ENCODE measurements at places on chromosomes 6 and 20.
A peak's percentile ranks its signal among the peaks of the same experiment; 100 is the strongest.

DNA sequence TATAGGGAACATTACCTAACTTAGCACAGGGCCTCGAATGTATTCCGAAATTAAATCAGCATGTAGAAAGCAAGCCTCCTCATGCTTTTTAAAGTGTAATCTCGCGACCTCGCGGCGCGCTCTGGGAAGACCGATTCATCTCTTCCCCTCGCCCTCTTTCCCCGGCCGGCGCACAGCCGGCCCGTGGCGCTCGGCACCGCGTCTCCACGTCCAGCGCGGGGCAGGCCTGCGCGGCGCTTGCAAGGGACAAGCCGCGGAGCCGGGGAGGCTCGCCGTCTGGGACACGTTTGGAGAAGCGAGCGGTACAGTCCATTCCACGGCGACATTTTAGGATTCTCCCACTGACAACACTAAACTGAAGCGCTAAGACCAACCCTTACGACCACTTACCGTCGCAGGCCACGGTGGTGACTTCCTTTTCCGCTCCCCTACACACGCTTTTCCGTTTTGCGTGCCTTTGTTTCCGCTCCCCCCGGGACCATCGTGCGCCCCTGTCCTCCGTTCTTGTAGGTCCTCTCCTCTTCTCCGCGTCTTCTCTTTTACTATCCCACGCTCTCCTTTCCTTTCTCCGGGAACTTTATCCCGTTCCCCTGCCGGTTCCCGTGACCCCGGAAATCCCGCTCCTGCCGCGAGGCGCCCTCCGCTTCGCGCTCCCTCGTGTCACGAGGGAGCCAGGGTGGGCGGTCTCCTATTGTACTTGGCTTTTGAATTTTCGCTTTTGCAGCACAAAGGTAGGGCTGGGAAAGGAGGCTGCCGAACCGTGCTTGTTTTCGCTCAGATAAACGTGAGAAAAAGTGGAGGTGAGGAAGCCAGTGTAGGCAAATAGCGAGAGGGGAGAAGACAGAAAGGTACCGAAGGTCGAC is at the start of gene ECHDC1:
Gene ECHDC1 (minus strand): TSS at position 664 of the 863 bp plus-strand sequence. CDS start 12,581 bp downstream, outside the sequence.
- peak; percentile 81 for DNase-seq

DNA sequence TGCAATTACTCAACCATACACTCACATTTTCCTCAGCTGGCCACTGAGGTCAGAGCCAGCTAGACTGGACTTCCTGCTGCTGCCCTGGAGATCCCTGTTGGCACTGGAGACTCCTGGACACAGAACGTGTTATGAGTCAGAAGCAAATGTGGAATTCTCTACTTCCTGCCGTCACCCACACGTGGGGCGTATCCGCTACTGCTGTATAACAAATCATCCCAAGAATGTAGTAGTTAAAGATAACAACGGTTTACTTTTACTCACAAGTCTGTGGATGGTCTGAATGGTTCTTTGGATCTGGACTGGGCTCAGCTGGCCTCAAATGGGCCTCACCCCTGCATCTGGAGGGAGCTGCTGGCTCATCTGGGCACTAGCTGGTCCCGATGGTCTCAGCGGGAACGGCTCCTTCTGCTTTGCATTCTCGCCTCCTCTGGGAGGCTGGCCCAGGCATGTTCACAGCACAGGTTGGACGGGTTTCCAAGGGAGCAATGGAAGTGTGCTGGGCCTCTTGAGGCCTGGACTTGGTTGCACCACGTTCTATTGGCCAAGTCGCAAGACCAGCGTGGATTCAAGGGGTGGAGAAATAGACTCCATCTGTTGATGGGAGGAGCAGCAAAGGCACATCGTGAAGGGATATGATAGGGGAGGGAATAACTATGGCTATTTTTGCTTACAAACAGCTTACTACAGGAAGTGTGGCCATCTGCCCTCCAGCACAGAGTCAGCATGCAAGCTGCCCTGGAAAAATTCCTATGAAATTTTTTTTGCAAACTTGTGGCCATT is 118.5 kb downstream of the SNX5 start:
- no peak for DNase-seq

DNA sequence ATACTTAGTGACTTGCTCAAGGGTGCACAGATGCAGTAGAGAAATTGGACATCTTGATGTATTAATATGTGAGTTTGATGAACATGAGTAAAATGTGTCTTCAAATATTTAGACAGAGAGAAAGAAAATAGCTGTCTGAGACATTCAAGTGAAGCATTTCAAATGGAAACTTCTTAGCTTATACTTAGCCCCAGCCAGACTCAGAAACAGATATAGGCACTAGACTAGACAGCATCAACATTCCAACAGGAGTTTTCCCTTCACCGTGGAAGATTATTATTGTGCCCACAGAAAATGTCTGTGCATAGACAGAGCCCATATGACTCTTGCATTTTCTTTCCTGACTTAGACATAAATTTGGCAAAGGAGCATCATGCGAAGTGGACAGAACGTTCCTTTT is 443.0 kb downstream of the PLCB1 start:
- no peak for DNase-seq

DNA sequence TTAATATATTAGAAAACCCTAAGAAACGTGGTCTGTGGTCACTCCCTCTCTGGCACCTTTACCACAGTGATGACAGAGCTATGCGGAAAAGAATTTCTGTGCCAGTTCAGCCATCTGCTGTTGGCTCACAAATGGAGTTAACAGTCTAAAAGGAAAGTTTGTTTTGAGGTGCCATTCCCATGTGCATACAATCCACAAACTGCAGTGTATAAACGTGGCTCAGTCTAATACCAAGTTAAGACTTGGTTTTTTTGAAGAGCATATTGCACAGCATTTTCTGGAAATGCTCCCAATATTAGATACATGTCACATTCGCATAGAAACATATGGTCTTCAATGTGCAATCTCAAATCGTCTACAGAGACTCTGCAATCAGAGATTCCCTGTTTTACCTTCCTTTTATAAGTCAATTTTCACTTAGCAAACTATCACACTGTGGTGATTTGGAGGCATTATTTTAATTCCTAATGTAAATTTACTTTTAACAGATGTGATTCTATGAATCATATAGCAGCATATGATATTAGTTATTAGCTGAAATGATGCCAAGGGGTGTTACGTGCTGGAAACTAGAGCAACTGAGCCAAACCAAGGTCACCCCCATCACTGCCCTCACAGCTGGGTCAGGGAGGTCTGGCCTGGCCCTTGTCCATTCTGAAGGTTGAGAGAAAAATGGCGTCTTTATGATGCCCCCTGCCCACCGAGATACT is 383.5 kb downstream of the PRKN start:
- no peak for DNase-seq

- no peak for DNase-seq
Observed at GRCh38 chr20:26167499-26167898, 470.8 kb upstream of the ZNF337 start.

GRCh38 chr20:5807431-5807830 is 57.2 kb downstream of the SHLD1 start:
- DNase-seq: no peak

DNA sequence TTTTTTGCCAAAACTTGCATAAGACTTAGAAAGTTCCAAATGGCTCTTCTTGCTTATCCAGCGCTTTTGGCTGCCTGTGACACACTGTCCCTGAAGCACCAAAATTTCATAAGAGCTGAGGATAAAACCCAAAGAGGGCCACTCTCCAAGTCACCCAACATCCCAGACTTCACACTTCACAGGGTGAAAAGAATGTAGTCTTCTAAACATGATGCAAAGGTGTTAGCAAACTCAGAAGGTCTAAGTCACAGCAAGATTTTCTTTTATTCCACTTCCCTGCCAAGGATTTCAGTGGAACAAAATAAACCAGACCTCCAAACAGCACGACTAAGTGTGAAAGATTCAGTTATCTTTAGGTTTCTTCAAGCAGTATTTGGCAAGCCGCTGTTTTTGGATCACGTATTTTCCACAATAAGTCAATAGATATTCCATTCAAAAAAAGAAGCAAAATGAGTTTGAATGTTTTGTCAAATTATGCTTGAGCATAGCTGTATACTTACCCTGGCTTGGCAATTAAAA is 44.6 kb upstream of the CD93 start:
- DNase-seq: no peak

- no peak for DNase-seq
Observed at GRCh38 chr6:93389192-93389591, 30.2 kb downstream of the EPHA7 start.

DNA sequence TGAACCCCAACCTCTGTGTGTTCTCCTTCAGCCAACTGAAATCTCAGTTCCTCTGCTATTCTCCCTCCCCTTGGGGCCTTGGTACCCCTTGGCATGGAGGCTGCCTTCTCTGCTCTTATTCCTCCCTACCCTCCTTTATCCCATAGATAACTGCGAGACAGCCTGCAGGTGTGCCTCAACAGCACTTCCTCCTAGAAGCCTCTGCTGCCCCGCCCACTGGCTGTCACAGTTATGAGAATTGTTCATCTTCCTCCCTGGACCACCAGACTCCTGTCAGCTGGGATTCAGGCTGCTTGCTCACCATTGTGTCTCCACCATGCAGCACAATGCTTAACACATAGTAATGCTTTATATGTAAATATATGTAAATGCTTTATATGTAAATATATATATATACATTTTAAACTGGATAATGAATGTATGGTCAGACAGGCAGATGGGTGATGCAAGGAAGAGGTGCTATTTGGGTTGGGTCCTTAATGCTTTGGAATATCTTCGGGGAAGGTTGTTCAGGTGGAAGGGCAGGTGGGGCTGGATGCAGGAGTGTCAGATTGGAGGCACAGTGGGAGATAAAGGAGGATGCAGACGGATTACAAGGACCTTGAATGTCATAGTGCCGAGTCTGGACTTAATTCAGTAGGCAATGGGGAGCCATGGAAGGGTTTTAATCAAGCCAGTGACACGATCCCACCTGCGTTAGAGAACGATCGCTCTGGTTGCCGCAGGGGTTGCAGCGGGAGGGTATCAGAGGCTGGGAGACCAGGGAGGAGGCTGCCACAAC is 4.9 kb downstream of the CDH22 start:
- no peak for DNase-seq

DNA sequence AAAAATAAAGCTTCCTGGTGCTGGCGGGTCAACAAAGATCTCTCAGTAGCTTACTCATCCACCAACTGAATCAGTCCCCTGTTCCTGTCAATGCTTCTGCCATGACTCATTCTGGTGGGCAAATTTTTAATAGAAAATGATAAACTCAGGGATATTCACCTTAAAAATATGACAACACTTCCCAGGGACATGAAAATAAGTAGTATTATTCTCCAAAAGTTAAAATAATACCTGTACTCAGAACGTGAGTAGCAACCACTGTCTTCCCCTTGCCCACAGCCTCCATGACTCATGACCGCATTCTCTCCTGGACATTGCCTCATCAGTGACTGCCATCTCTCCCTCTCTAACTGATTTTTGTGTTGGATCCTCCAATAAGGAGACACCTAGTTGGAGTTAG is 552.3 kb downstream of the KIF16B start:
- DNase-seq: no peak

DNA sequence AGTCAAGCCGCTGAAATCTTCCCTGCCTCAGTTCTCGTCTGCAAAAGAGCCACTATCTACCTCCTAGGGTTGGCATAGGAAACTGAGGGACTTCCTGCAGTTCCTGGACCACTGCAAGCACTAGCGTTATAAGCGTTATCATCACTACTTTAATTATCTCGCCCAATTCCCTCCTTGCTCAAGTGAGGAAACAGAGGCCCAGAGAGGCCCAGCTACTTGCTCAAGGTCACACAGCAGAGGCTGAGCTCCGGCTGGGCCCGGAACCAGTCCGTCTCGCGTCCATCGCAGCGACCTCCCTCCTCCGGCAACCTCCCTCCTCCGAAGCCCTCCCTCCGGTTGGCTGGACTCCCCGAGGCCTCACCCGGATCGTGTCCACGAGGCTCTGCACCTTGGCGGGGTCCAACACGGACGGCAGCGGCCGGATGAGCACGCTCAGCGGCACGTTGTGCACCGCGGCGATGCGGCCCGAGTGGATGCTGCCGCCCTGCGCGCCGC is 338 bp downstream of the SRXN1 start:
- no peak for DNase-seq

GRCh38 chr6:145883263-145883662 is 68.7 kb upstream of the FBXO30 start:
- DNase-seq: no peak

- no peak for DNase-seq
Observed at GRCh38 chr20:38156888-38157634, 8.0 kb downstream of the TGM2 start.

- DNase-seq: no peak
Observed at GRCh38 chr6:71040043-71040442, 83.2 kb upstream of the B3GAT2 start.

GRCh38 chr20:4256874-4257273 is 241.5 kb upstream of the RNF24 start:
- DNase-seq: no peak

DNA sequence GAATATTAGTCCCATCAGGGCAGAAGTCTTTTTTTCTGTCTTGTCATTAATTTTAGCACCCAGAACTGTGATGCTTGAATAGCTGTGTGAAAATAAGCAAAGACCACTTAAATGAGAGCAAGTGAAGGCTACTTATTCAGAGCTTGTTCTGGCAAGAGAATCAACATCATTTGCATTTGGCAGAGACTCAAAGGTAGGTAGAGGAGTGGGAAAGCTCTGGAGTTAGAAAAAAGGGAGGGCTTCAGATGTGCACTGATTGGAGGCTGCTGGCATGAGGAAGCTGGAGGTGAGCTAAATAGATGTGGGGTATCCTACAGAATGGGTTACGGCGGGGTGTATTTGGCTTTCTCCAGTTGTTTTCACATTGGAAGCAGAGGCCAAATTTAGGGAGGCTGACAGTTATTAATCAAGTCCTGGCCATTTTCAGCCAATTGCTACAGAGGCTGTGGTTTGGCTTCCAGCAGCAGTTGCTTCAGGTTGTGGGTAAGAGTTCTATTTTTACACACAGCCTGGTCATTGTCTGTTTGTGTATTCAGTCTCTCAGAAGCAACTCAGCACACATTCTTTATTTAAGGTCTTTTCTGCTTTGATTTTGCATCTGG is 254.3 kb downstream of the BTBD3 start:
- DNase-seq: peak; percentile 17

- no peak for DNase-seq
Observed at GRCh38 chr6:166556336-166556735, 30.1 kb downstream of the RAMACL start.

DNA sequence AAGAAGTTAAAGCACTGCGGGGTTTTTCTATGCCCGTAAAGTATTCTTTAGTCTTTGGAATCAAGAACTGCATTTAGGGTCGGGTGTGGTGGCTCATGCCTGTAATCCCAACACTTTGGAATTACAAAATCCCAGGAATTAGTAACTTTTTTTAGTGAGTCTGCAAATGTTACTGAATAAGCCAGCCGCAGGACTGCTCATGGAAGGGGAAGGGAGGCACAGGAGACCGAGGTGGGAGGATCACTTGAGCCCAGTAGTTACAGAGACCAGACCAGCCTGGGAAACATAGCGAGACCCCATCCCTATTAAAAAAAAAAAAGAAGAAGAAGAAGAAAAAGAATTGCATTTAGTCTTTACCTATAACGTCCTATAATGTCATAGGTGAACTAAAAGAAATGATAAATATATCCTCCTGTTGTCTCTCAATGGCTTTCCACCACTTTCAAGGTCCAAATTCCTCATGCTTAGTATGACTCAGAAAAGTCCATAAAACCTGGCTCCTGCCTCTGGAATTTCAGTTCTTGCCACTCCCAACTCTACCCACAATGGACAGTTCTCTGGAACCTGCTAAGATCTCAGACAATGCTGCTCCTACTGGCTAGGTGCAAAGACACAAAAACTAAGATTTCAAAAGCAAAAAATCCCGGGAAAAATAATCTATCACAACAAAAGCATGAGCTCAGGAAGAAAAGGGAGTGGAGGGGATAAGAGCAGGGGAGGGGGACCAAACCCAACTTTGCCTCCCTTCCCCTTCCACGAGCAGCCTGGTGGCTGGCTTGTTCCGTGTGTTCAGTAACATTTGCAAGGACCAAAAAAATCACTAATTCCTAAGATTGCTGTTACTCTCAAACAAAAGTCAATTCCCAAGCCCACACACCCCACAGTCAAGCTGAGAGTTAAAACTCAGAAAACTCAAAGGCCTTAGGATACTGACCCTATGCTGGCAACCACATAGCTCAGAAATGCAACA is 39.0 kb downstream of the B4GALT5 start:
- no peak for DNase-seq

Data from AML-193 (cell line).